ENCODE measurements at places on chromosomes 6 and 20.

DNA sequence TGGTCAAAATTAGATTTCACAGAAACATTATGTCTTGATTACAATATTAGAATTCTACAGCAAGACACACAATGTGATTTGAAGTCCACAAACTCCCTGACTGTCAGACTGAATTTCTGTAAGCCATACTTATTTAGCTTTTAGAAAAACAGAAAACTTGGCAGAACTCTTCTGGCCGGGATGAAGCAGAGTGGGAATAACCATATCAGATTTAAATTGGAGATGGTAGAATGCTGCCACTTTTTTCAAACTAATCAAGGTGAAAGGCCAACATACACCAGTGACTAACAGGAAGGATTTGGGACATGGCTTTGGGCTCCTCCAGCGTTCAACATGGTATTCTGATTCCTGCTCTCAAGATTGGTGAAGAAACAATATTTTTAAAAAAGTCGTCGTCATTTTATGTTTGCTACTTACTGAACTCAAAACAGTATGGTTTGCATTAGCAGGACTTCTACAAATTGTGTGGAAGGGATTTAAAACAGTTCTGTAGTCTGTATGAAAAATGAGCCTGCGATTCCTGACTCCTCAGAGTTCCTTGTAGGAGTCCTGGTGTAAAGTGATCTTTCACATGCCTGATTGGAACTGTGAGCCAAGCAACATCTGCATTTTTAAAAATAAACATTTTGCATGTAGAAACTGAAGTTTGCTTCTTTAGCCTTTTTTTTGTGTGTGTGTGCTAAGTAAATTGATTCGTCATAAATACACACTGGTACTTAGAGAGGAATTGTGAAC is 297.9 kb upstream of the SOX4 start:
- no peak for DNase-seq

DNA sequence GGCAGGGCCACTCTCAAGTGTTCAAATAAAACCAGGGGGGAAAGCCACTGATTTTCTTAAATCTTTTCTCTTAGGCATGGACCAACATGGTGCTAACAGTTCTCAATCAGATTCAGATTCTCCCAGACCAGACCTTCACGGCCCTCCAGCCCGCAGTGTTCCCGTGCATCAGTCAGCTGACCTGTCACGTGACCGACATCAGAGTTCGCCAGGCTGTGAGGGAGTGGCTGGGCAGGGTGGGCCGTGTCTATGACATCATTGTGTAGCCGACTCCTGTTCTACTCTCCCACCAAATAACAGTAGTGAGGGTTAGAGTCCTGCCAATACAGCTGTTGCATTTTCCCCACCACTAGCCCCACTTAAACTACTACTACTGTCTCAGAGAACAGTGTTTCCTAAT is 41.5 kb upstream of the SMIM28 start:
- no peak for DNase-seq

- peak; percentile 90 for DNase-seq
These were observed 19.2 kb upstream of the CDKN1A start for GRCh38 chr6:36659271-36659670.

- peak; percentile 10 for DNase-seq
These were observed 5.9 kb downstream of the WASF1 start for GRCh38 chr6:110173506-110174132.

DNA sequence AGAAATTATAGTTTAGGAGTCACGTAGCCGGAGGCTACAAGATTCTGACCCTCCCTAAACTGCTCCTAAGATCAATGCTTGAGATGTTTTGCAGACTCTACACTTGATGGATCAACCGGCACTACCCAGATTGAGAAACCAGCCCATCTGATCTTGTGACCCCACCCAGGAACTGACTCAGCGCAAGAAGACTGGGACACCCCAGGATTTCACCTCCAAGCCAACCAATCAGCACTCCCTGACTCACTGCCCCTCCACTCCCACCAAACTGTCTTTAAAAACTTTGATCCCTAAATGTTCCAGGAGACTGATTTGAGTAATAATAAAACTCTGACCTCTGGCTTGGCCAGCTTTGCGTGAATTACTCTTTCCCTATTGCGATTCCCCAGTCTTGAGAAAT is 99.8 kb downstream of the OPRM1 start:
- DNase-seq = no peak

- DNase-seq = no peak
These were observed 46.8 kb downstream of the CYP24A1 start for GRCh38 chr20:54126806-54127655.

GRCh38 chr20:23132293-23132929 is 46.3 kb upstream of the CD93 start:
- DNase-seq = no peak

- DNase-seq = no peak
These were observed 14.0 kb upstream of the LOC128125822 start for GRCh38 chr6:63558278-63558677.

- peak; percentile 24 for DNase-seq
These were observed 17.6 kb downstream of the SLC18B1 start for GRCh38 chr6:132780770-132781371.

GRCh38 chr20:48003021-48003420 is 217.7 kb upstream of the SULF2 start:
- no peak for DNase-seq
